Cardiac fibroblast (primary cell): ENCODE measurements at places on chromosomes 1 and 21.
A peak's percentile ranks its signal among the peaks of the same experiment; 100 is the strongest.

DNA sequence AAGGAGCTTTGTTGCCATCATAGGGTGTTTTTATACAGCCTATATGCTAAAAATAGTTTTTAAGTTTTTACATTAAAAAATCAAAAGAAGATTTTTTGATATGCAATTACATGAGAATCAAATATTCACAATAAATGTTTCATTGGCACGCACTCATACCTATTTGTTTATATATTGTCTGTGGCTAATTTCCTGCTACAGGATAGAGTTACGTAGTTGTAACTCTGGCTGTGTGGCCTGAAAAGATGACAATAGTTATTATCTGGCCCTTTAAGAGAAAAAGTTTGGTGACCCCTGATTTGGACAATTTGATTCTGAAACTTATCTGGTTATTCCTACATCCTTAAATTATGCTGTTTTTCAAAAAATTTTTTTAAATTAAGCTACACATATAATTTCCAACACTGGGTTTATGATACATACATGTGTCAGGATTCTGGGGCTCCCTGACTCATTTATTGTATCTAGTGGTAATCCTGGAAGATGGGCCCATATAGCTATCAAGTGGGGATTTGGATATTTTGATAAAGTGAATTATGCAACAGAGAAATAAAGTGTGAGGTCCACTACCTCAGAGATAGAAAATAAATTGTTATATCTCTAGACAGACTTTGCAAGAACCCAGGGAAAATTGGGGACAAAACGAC, 370.2 kb upstream of the LYPLAL1 start:
- DNase-seq, result no peak

DNA sequence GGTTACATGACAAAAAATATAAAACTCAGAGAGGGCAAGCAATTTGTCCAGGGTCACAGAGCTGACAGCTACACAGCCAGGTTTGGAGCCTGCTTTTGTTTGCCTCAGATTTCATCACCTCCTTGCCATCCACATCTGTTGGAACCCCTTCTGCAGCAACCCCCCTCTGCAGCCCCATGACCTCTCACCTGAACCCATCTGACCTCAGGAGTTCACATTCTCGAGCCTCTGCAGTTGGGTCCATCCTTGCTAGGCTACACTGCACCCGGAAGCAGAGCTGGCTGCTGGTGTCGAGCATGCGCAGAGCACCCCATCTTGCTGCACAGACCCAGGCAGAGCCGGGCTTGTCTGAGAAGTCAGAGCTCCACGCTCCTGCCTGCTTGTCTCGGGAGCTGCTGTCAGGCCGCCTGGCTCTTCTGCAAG, 10.0 kb downstream of the C1QB start:
- DNase-seq, result no peak

DNA sequence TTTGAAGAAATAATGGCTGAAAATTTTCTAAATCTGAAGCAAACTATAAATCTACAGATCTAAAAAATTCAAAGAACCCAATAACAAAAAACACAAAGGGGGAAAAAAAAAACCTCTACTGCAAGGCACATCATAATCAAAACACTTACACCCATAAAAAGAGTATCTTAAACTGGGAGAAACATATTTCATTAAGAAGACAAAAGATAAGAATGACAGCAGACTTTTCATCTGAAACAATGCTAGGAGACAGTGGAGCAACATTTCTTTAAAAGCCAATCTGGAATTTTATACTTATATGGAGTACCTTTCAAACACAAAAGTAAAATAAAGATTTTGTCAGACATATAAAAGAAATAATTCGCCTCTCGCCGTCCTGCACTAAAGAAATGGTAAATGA, 49.1 kb downstream of the COP1 start:
- no peak for DNase-seq

DNA sequence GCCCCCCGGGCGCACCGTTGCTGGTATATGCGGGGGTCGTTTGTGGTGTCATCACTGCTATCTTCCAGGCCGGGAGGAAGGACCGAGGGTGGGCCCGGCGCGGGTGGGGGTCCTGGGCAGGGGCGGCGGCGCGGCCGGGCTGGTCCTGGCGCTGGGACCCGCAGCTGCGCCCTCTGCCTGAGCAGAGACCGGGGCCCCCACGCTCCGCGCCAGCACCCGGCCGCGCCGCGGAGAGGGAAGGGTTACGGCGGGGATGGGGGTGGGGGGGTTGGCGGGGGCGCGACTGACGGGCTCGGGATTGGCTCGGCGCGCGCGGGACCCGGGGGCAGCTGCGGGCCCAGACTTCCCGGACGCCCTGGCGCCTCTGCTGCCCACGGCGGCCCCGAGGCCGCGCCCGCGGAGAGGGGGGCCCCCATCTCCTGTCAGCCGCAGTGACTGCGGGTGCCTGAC, 13.8 kb upstream of the SAMD11 start:
- DNase-seq, result no peak

DNA sequence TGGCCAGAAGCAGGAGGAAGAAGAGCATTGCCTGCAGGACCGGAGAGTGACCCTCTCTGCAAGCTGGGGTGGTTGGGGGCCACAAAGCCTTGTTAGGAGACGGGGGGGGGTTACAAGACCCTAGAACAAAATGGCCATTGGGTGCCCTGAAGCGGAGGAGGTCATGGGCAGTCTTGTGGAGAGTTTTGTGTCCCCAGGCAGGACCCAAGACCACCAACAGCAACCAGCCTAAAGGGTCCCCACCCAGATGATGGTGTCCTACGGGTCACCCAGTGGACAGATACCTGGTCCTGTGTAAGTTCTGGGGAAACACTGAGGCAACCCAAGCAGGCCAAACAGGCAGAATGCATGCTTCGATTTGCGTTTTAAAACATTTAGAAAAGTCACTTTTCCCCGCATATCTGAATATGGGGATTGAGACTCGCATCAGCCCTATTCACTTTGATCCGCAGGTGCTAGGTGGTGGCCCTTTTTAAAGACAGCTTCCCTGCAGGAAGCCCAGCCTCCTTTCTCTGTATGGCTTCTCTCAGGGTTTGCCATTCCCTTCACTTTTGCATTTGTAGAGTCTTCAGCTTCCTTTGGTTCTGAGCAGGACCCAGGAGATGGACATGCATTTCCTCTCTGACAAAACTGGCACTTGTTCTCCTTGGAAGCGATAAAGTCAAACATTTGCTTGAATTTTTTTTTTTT, 21.1 kb downstream of the GNG4 start:
- DNase-seq, result no peak

DNA sequence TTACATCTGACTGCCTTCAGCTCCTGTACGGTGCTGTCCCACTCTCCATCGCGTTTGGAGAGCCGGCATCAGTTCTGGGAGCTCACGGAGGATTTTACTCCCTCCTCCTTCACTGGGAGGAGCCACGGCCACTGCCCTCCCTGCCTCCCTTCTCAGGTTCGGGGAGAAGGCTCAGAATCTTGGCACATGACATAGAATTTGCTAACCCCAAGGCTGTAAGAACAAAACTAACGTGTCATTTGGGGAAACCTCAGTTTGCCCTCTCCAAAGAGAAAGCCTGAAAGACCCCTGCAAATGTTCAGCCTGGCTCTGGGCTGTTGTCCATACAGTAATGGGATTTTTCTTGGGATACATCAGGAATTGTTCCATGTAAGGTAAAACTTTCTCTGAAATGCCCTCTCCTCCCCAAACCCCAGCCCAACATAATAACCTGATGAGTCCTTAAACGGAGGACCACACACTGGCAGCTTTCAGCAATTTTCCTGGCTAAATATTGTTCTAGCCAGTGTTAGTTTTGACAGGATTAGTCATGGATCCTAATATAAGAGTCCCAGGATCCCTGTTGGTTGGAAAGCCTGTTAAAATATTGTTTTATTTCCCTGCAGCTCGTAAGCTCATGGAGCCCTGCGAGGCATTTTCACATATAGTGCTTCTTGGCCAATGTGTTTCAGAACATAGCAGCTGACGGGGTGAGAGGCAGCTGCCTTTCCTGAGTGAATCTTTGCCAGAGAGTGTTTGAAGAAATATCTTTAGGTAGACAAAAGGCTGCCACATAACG, 98.8 kb downstream of the RHOU start:
- DNase-seq, result no peak

DNA sequence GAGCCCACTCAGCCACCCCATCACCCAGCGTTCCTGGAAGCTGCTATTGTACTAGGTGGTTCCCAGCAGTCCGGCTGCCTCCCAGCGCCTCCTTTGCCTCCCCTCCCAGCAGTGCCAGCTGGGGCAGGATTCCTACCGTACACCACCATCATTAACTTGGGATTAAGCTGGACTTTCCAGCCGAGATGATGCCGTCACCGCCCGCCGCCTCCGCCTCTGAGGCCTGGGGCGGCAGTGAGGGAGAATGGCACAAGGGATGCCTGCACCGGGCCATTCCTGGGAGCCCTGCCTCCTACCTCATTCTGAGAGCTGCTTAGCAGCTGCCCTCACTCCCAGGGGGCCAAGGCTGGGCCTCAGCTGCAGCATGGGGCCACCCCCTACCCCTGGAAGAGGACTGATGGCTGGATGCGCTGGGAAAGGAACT, 13.2 kb downstream of the CNTN2 start:
- DNase-seq, result no peak

GRCh38 chr21:34670220-34670961, 1.6 kb downstream of the CLIC6 start:
- DNase-seq, result no peak

DNA sequence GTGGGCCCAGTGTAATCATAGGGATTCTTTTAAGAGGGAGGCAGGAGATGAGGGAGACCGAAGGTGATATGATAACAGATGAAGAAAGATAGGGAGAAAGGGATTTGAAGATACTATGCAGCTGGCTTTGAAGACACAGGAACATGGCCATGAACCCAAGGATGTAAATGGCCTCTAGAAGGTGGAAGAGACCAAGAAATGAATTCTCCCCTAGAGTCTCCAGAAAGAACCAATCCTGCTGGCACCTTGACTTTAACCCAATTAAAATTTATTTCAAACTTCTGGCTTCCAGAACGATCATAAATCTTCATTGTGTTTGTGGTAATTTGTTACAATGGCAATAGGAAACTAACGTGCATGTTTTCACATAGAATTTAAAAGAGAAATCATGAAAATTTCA, 95.0 kb upstream of the GORAB start:
- DNase-seq, result no peak

GRCh38 chr1:169031566-169032224, 74.8 kb upstream of the ATP1B1 start:
- DNase-seq, result no peak

GRCh38 chr1:151958959-151959358, 34.7 kb downstream of the S100A10 start:
- no peak for DNase-seq

GRCh38 chr1:32967888-32968568, 3.4 kb upstream of the RNF19B start:
- no peak for DNase-seq

- peak; percentile 46 for DNase-seq
Observed at GRCh38 chr1:228088586-228089498, 6.3 kb downstream of the ARF1 start.

GRCh38 chr1:212104586-212105325, 69.2 kb downstream of the DTL start:
- no peak for DNase-seq

DNA sequence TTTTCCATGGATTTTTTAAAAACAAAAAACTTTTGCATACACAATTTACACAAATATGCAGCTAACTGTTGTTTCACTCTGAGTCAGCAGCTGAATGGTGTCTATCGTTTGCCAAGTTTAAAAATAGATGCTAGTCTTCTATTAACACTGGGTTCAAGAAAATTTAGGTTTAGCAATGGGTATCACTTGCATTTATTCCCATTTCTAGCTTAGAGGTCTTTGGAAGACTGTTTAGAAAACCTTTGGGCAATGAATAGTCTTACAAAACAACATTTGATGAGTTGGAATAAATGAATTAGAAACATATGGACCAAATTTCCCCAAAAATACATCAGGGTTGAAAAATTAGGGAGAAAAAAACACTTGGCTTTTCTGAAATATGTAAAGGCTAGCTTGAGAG, 165.8 kb downstream of the LYPLAL1 start:
- DNase-seq, result peak; percentile 16

DNA sequence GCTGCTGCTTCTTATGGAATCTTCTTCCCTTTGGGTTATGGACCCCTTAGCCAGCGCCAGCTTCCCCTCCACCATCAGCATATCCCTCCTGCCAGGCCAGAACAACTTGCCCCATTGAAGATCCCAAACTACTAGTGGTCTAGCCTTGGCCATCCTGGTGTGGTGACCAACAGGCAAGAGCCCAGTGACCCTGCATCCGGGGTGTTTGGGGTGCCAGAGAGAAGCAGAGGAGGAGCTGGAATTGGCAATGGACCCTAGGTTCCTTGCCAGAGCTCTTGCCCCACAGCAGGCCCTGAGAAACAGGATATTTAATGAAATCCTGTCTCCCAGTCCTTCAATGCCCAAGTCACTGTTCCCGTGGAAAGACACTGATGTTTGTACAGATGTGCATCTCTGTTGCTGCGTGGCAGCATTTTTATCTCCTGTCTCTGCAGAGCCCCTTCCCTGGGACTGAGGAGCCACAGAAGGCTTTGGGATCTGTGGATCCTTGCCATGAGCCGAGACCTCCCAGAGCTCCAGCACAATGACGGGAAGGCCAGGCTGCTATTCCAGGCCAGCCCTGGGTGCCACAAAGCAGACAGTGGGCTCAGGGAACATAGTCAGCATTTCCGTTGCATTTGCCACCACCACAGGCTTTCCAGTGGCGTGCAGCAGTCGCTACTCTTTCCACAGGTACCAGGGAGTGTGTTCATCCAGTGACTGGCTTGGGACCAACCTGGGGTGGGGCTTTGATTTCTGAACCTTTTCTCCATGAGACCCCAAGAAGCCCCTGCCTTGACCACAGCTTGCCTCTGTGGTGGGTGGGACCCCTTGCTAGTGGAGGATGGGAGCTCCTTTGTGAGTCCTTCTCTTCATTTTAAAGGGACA, 21.6 kb downstream of the NAV1 start:
- DNase-seq, result no peak

DNA sequence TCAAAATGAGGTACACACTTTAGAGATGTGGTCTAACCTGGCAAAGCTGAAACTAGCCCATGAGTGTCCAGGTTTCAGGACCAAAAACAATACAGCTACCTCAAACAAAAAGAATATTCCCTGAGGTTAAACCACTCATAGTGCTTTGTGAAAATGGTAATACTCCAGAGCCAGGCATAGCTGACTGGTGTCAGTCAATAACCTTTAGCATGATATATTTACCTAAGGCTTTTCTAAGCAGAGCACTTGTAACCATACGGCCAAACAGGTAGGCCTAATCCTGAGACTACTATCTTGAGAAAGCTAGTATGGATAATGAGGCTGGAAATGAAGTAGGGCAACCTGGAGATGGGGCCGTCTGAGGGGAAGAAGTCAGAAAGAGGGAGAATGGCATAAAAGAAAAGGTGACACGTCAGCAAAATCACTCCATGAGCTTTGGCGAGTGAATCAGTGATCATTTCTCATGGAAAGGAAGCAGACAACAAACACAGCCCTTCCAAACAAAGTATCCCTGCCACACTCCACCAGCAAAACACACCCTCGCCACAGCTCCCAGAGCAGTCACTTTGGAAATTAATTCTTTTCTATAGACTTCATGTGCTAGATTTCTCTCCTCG, 1.7 kb upstream of the LRRC52 start:
- no peak for DNase-seq

GRCh38 chr21:15053500-15053899, 11.3 kb downstream of the NRIP1 start:
- no peak for DNase-seq

- no peak for DNase-seq
Observed at GRCh38 chr1:155301342-155301841, at the start of gene PKLR. PKLR (minus strand) TSS chr1:155301438; CDS start chr1:155301395, 43 bp downstream.
